ENCODE measurements at places on chromosomes 2 and 18.

- DNase-seq: no peak
These were observed 22.6 kb upstream of the USP34 start for GRCh38 chr2:61493523-61493942.

DNA sequence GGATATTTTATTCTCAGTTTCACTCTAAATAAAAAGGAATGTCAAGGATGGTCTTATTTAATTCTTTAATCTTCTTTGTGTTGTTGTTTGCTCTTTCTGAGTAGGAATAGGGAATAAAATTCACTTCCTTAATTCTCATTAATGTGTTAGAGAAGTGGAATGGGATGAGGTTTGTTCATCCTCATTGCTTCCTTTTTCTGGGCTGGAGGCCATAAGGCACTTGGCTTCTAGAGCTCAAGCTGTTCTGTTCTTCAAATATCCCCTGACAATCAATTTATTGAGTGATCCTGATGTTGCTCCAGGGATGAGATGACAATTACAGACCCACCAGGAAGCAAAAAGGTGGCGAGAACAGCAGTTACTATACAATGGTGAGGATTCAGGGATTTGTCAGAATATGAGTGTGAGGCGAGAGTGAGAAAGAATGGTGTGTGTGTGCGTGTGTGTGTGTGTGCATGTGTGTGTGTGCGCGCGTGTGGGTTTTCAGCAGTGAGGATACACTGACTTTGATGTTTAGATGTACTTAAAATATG, 557.6 kb upstream of the FANCL start:
- DNase-seq: no peak

DNA sequence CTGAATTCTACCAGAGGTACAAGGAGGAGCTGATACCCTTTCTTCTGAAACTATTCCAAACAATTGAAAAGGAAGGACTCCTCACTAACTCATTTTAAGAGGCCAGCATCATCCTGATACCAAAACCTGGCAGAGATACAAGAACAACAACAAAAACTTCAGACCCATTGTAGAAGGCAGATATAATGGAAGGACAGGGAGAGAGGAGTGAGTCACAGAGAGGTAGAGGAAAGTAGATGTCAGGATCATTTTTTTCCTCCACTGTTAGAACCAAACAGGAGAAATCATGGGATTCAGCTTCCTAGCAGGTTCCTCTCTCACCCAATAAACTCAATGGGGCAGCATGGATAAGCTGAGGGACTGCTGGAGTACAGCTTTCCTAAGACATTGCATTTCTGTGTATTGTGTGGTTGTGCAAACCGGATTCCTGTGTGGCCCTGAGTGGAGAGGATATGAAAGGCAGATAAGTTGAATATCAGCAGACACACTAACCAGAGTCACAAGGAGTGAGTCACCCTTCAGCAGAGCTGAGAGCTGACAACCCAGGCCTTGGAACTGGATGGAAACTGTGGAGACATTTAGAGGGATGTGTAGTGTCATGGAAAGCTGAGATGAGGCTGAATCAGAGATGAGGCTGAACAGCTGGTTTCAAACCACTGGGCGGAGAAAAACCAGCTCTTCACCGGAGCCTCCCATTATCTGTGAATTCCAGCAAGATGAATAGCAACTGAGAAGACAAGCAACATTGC, 60.9 kb upstream of the MMADHC start:
- no peak for DNase-seq

DNA sequence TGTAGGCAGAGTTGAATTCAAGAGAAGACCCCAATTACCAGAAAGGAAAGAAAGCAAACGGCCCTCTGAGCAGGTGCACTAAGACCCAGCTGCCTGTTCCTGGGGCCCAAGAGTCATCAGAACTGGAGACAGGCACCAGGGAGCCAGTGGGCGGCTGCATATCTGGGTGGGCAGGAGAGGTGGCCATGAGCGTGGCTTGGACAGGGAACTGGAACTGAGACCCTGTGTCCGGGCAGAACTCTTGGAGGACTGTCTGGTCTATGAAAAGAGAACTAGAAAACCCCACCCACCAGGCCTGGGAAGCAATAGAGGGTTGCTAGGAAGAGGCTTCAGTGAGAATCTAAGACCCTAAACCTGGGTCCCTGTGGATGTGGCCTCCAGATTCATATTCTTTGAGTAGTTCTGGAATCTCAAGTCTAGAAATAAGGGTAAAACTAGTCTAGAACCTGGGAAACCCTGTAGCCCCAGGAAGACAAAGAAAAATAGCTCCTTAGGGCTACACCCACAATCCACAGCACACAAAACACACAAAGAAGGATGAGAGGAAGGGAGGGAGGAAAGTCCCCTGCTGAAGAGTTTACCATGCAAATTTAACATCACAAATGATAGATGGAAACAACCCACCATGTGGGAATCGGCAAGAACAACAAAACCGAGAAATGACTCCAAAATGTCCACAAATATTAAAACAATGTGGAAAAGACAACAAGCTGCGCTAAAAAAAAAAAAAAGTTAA, 147.0 kb downstream of the HDAC4 start:
- DNase-seq: no peak

DNA sequence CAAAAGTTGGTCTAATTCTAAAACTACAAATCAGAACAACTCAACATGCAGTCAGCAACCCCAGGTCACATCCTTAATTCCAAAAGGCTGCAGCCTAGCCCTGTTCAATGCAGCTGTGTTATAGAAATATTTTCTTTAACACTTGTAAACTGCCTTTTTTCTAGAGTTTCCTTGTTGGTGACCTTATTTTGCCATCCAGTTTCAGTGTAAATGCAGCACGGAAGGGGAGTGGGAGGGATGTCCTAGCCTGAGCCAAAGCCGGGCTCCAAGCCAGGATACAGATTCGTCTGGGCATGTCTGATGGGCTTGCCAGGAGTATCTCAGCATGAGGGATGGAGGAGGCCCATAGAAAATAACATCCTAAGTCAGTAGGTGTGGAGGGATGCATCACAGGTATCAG, 17.7 kb upstream of the SP3 start:
- no peak for DNase-seq

GRCh38 chr2:66494708-66495107, 59.8 kb downstream of the MEIS1 start:
- no peak for DNase-seq

- DNase-seq: no peak
These were observed 31.6 kb upstream of the FZD5 start for GRCh38 chr2:207801259-207801658.

GRCh38 chr18:8960740-8961657, 141.5 kb upstream of the NDUFV2 start:
- DNase-seq: no peak

DNA sequence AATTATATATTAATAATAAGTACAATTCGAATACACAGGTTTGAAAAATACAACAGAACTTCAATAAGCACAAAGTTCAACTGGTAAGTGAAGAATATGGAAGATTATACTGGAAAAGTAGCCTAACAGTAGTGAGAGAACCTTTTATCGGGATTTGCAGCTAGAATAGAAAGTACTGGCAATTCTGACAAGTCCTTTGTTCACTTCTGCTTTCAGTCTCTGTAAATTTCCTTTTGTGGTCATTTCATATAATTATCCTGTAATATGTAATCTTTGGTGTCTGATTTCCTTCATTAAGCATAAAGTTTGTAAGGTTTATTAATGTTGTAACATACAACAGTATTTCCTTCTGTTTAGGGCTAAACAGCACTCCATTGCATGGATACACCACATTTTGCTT, 67.2 kb downstream of the CUL3 start:
- no peak for DNase-seq

- no peak for DNase-seq
These were observed 166.8 kb upstream of the CHAC2 start for GRCh38 chr2:53600815-53601214.

GRCh38 chr2:55556809-55557208, 37.3 kb downstream of the CFAP36 start:
- DNase-seq: no peak

GRCh38 chr2:137287913-137288639, 522.7 kb downstream of the THSD7B start:
- no peak for DNase-seq

GRCh38 chr18:13194239-13194638, 24.3 kb upstream of the LDLRAD4 start:
- no peak for DNase-seq

- no peak for DNase-seq
These were observed 319.8 kb upstream of the HNRNPA3 start for GRCh38 chr2:176892676-176893226.

- no peak for DNase-seq
These were observed 230.0 kb downstream of the LRP1B start for GRCh38 chr2:141900826-141901225.

- DNase-seq: no peak
These were observed 112.0 kb downstream of the MBP start for GRCh38 chr18:77020561-77020960.

- no peak for DNase-seq
These were observed 2.9 kb upstream of the EML6 start for GRCh38 chr2:54720563-54720962.

DNA sequence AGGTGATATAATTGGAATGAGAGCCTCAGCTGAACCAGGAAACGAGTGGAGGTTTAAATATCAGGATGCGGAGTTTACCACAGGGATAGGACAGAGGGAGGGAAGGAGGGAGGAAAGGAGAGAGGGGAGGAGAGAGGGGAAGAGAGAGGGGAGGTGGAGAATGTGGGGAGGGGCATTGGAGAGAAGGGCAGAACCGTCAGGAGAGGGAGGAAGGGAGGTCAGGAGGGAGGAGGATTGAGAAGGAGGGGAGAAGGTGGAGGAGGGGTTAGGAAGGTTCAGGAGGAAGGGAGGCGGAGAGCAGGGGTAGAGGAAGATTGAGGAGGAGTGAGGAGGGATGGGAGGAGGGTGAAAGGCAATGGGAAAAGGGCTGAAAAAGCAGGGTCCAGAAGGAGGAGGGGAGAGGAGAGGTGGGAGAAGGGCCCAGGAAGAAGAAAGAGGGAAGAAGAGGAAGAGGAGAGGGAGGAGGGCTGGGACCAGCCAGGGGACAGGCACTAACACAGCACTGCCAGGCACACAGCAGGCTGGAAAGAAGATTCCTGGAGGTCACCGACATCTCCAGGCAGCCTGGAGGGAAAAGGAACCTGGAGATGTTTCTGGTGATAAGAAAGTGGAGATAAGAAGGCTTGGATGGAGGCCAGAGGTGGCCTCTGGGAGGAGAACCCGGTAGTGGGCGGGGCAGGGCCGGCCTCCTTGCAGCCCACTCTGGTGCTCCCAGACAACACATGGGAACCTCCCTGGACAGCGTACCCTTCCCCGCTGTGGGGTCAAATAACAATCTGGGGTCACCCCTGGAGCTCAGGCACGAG, 176.7 kb upstream of the SMAD2 start:
- no peak for DNase-seq

DNA sequence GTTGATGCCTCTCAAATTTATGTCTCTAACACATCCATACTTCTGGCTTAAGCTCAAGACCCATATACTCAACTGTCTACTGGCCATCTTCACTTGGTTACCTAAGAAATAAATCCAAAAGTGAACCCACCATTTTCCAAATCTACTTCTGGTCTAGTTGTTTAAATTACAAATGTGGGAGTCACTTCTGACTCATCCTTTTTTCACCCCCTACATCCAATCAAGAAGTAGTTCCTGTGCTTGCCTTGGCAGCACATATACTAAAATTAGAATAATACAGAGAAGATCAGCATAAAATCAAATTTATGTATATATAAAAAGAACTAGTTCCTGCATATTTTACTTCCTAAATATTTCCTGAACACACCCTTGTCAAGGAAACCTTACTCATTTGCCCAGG, 53.6 kb downstream of the STRN start:
- DNase-seq: no peak

DNA sequence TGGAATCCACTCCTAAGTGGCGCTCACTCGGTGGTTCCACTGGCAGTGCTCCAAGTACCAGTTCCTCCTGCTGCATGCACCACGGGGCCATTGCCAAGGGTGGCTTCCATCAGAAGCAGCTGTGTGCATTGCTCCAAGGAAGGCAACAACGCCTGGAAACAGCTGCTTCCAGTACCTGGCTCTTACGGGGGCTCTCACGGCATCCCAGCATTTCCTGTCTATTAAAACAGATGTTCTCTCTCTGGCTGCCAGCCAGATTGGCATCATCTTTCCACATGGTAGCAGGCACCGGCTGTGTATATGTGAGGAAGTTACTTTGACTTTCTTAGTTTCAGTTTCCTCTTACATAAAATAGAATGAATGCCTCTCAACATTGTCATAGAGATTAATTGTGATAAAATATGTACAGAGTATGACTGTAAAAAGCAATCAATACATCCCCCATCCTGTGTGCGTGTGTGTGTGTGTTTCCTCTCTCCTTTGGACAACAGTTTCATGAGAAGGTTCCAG, 84.9 kb downstream of the CMPK2 start:
- peak; percentile 39 for DNase-seq

GRCh38 chr2:240507060-240507777, 50.6 kb downstream of the ANKMY1 start:
- DNase-seq: no peak

DNA sequence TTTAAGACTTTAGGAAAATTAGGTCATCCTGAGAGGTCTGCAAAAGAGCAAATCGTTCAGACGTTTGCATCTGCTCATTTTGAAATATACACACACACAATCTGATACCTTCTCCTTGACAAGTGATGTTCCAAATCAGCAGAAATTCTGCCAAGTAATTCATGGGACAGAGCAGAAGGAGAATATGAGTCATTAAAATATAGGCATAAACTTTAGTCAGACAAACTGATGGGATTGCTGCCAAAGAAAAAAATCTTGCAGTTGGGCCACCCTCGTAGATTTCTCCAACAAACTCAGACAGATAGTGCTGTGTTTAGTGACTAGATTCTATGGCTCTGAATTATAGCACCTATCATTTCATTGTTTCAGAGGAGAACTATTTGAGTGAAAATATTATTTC, 336.3 kb downstream of the NYAP2 start:
- no peak for DNase-seq

- DNase-seq: no peak
These were observed 37.6 kb upstream of the SLC4A10 start for GRCh38 chr2:161586517-161587167.

GRCh38 chr2:197167608-197168314, 142.8 kb downstream of the ANKRD44 start:
- DNase-seq: no peak

- DNase-seq: no peak
These were observed 179.5 kb downstream of the EIPR1 start for GRCh38 chr2:3198119-3198518.

DNA sequence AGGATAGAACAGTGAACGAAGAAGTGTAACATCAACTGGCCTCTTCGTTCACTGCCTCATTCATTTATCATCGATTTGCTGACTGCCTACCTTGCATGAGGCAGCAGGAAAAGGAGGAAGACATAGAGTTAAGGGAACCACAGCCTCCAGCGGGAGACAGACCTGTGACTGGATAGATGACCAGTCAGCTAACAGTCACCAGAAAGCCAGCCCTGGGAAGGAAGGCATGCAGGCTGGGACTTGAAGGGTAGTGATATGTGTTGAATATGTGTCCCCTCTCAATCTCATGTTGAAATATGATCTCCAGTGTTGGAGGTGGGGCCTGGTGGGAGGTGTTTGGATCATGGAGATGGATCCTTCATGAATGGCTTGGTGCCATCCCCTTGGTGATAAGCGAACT, 58.3 kb downstream of the CTIF start:
- DNase-seq: no peak
